Activated CD4-positive, alpha-beta memory T cell treated with anti-CD3 and anti-CD28 coated beads for 36 hours (primary cell): ENCODE measurements at places on chromosomes 13 and 19. TPM values are rescaled to one million over a fixed set of nuclear protein-coding genes. Genes with fewer than 3 reads are reported as not detected.

Gene HRC
- not detected for total RNA-seq

Gene KIR3DL2
- 0.48 TPM for total RNA-seq

Gene ZNF506
- total RNA-seq: 39.3 TPM

Gene RNF113B
- not detected for total RNA-seq

Gene CYP4F11
- total RNA-seq: not detected

Gene PPM1N
- total RNA-seq: 3.6 TPM

Gene ZBTB32
- total RNA-seq: 226 TPM

Gene RASIP1
- 0.19 TPM for total RNA-seq

Gene ADM5
- total RNA-seq: 3.0 TPM
